Right cardiac atrium (tissue), 5 donors: ENCODE measurements at places on chromosomes 7 and 10. TPM values are rescaled to one million over a fixed set of nuclear protein-coding genes. Genes with fewer than 3 reads are reported as not detected.

ABCB1 gene
- total RNA-seq, result 3.0 TPM

H2BK1 gene
- not detected for total RNA-seq

DNA sequence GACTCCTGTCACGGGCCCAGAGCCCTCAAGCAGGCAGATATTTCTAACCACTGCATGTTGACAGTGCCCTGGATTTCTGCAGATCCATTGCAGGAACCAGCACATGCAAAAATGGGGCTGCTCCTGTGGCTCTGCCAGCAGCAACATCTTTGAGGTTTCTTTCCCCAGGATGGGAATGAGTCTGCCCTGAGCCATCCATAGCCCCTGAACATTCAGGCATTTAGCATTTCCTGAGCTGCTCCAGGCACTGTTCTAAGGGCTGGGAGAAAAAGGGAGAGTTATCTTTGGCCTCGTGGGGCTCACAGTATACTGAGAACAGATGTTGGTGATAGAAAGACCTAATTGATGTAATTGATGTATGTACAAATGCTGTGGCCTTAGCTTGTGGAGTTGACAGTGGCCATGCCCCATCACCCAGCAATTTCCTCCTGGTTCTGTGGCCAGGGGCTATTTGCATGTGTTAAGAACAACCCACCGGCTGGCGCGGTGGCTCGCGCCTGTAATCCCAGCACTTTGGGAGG, 66.0 kb upstream of the LRRC4 start:
- no peak for DNase-seq

DNA sequence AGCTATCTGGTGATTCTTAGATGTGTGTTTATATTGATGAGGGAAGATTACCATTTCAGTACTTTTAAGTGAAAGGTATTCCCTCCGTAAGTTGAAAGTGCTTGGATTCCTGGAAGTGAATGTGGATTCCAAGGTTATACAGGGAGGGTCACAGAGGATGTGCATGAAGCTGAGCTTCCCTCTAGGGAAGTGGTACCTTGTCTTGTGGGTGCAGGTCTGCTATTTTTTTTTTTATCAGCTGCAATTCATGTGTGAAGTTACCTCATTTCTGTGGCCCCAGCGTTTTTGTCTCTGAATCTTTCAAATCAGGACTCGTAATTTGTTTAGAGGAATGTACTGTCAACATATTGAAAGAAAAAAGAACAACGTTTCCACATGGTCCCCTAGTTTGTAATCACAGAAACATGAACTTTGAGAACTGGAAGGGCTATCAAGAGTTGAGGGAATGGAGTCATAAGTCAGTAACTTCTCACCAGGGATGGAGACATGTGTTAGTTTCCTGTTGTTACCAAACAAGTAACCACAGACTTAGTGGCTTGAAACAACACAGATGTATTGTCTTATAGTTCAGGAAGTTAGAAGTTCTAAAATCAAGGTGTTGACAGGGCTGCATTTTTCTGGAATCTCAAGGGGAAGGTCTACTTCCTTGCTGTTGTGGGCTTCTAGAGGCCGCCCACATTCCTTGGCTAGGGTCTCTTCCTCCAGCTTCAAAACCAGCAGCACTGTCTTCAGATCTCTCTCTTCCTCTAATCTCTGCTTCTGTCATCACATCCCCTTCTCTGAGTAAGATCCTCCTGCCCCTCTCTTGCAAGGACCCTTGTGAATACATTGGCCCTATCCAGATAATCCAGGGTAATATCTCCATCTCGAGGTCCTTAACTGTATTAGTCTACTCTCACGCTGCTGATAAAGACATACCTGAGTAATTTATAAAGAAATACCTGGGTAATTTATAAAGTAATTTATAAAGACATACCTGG, 64.4 kb downstream of the RAB18 start:
- no peak for DNase-seq
